ENCODE measurements at places on chromosomes 2 and 18.

- DNase-seq: peak; percentile 75
Observed at GRCh38 chr2:198371921-198372543, 567.6 kb downstream of the PLCL1 start.

DNA sequence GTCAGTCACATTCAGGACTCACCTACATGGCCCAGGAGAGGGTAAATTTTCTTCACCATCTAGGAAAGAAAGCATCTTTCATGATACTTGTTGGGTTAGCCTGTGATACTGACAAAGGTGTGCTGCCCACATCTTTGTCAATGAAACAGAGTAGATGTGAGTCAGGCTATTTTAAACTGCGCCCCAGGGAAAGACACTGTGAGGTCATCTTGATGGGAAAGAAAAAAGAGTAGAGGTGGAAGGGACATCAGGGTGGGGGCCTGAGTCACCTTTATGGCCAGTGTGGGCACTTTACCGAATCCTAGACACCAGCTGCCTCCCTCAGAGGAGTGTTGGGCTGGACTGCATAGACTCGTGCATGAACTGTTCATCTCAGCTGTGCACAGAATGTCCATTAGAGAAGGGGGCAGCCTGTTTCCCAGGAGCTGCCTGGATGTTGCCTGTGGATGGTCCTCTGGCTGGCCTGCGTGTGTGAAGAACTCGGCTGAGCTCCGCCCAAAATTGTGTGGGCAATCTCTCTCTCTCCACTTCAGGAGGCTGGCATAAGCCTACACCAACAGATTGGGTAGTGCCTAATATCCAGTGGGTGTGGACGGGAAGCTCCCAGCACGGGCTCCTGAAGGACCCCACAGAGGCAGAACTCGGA, 278.7 kb upstream of the PXDN start:
- DNase-seq: no peak

GRCh38 chr2:23745726-23746105, 181.2 kb downstream of the ATAD2B start:
- DNase-seq: no peak

DNA sequence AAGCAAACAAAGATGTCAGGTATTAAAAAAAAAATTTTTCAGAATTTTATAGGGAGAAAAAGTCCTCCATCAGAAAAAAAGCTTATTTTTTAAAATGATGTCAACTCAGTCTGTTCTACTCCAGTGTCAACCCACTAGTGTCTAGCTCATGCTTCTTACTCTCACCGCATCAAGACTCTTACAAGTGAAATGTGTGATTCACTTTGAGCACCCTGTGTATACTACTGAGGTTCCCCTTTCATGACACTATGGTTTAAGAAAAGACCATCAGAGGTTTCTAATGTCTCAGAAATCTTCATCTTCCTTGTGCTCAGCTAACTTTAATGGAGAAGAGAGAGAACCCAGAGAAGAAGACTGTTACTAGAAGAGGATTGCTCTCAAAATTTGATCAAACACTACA, 43.4 kb downstream of the FEZ2 start:
- DNase-seq: no peak

GRCh38 chr2:55047677-55048299, 2.5 kb downstream of the RTN4 start:
- DNase-seq: no peak

- DNase-seq: no peak
Observed at GRCh38 chr18:12041561-12041960, 52.1 kb upstream of the ANKRD62 start.

DNA sequence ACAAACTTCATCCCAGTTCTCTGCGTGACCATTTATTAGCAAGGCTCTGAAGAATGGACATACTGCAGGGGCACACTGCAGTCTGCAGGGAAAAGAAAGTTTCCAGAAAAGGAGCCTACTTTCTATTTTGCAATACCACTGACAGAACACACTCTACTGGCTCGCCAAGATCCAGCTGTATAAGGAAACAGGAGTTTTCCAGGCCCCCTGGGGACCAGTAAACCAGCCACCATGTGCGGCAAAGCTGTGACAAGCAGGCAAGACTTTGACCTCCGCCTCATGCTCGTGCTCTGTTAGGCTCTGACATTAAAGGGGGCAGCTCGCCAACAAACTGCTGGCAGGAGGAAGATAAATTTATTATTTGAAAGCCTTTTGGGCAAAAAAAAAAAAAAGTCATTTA, 67.3 kb downstream of the CCBE1 start:
- no peak for DNase-seq

- no peak for DNase-seq
Observed at GRCh38 chr2:11067221-11068078, 87.8 kb upstream of the SLC66A3 start.
